Upper lobe of right lung (tissue), 1 donor: ENCODE measurements at places on chromosomes 16 and 17.

GRCh38 chr16:57797526-57798266 is 4.6 kb downstream of the KIFC3 start:
- peaks cover 24% of the 10 kb centered on the region for H3K36me3 ChIP-seq
- peak; percentile 87 for DNase-seq
- no peaks in the 10 kb centered on the region for H3K27me3 ChIP-seq
- H3K4me3 ChIP-seq: peak overlapping the region; percentile 44
- peaks cover 46% of the 10 kb centered on the region for H3K4me1 ChIP-seq
- H3K27ac ChIP-seq: peak overlapping the region; percentile 68

DNA sequence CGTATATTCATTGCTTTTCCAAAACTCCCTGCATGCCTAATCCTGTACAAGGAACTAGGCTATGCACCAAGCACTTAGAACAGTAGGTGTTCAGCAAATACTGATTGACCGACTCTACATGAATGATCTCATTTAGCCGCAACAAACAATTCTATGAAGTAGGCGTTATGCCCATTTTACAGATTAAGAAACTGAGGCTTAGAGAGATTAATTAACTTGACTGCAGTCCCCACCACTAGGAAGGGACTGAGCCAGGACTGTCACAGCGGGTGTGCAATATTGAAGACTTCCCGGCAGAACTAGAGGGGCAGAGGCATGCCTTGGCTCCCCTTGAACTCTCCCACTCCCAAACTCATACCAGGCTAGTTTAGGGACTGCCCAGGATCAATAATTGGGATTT is 10.5 kb upstream of the N4BP1 start:
- no peak for DNase-seq
- H3K36me3 ChIP-seq: no peaks in the 10 kb centered on the region
- no peak overlapping the region for H3K4me3 ChIP-seq
- H3K27ac ChIP-seq: no peak overlapping the region

DNA sequence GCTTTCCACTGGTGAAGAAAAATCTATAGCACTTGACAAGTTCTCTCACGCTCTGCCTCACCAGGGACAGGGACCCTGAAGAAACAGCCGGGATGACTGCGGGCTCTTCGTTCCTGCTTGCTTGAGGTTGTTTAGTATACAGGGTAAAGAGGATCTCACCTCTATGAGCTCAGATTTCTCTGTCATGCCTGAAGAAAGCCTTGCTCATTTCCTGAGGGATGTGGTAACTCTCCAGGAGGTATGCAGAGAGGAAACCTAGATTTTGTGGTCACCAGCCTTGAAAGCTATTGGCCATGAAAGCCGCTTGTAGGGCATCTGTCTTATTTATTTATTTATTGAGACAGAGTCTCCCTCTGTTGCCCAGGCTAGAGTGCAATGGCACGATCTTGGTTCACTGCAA is 23.2 kb downstream of the USP43 start:
- H3K36me3 ChIP-seq: no peaks in the 10 kb centered on the region

- no peaks in the 10 kb centered on the region for H3K36me3 ChIP-seq
- H3K4me1 ChIP-seq: peaks cover 90% of the 10 kb centered on the region
- H3K4me3 ChIP-seq: peak overlapping the region; percentile 25
- peak overlapping the region; percentile 87 for H3K27ac ChIP-seq
- DNase-seq: peak; percentile 82
Observed at GRCh38 chr17:45311760-45312476, 4.9 kb downstream of the MAP3K14 start.
